AG08395 (cell line): ENCODE measurements at places on chromosomes 16 and 17.

GRCh38 chr17:301681-302299 is 50.8 kb downstream of the RPH3AL start:
- peak; percentile 48 for DNase-seq

GRCh38 chr17:62626719-62627218 is 701 bp upstream of the MRC2 start:
- peak; percentile 82 for DNase-seq

DNA sequence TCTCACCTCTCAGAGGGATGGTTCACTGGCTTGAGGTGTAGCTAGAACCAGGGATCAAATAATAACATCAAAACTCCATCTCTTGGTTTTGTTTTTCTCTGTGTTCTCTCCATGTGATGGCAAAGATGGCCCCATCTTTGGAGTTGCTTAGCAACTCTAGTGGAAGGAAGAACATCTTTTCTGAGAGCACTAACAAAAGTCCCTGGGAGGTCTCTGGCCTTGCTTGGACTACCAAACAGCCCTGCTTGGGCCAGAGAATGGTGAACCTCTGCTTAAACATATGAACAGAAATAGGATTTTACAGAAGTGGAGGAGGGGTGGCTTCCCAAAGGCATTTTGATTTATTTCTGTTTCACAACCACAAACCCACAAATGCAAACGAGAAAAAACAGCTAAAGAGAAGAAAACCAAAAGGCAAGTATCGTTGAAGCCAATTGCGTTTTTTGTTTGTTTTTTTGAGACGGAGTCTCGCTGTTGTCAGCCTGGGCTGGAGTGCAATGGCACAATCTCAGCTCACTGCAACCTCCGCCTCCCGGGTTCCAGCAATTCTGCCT is 13.2 kb downstream of the GABARAPL2 start:
- no peak for DNase-seq

GRCh38 chr16:15954814-15955151 is 5.4 kb downstream of the ABCC1 start:
- no peak for DNase-seq

GRCh38 chr17:20203018-20203417 is 193.9 kb downstream of the SPECC1 start:
- no peak for DNase-seq

DNA sequence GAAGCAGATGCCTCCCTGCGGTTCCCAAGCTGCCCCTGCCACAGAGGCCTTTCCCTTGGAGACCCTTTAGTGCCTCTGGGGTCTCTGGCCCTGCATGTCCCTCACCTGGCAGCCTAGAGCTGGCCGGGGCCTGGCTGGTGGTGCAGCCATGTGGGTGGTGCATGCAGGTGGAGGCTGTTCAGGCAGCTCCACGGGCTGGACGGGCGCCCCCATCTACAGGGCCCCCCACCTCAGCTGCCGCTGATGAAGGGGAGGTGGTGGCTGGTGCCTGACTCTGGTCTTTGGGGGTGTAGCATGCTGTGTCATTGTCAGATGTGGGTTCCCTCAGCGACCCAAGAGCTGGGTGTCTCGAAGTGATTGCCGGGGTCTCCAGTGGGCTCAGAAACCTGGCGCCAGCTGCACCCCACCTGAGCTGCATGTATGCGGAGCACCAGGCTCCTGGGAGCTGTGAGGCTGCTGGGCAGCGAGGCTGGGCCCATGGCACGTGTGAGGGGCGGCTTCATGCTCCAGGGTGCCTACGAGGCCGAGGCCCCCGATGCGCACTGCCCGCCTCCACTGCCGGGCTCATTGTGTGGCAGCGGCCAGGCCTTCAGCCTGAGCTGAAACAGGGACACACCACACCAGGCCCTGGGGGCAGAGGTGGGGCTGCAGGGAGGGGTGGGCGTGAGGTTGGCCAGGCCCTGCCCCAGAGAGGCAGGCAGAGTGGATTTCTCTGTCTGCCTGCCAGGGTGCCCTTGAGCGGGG is 57.0 kb downstream of the BAIAP2 start:
- no peak for DNase-seq

GRCh38 chr16:73057291-73058210 is 9.6 kb upstream of the ZFHX3 start:
- DNase-seq: peak; percentile 38

DNA sequence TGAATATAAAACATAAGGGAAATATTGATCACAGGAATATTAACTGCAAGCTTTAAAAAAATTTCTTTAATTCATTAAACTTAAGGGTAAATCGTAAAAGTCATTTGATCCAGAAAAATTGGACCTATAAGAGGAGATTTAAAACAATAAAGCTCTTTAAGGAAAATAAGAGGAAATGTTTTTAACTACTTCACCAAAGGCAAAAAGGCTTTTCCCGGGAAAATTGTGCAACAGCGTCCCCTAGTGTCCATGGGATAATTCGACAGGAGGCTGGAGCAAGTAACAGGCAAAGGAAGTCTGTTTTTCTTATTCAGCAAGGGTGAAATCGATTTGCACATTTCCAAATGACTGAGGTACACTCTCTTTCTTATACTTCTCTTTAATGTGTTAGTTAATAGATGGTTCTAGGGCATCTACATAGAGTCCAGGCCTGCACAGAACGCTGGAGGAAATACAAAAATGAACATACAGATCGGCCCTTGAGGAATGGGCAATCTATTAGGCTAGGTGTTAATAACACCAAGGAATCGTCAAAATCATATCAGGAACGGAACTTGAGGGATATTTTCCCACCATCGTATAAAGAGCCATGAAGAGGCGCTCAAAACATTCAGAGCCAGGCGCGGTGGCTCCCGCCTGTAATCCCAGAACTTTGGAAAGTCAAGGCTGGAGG is 61.4 kb downstream of the ZNF18 start:
- DNase-seq: peak; percentile 21

DNA sequence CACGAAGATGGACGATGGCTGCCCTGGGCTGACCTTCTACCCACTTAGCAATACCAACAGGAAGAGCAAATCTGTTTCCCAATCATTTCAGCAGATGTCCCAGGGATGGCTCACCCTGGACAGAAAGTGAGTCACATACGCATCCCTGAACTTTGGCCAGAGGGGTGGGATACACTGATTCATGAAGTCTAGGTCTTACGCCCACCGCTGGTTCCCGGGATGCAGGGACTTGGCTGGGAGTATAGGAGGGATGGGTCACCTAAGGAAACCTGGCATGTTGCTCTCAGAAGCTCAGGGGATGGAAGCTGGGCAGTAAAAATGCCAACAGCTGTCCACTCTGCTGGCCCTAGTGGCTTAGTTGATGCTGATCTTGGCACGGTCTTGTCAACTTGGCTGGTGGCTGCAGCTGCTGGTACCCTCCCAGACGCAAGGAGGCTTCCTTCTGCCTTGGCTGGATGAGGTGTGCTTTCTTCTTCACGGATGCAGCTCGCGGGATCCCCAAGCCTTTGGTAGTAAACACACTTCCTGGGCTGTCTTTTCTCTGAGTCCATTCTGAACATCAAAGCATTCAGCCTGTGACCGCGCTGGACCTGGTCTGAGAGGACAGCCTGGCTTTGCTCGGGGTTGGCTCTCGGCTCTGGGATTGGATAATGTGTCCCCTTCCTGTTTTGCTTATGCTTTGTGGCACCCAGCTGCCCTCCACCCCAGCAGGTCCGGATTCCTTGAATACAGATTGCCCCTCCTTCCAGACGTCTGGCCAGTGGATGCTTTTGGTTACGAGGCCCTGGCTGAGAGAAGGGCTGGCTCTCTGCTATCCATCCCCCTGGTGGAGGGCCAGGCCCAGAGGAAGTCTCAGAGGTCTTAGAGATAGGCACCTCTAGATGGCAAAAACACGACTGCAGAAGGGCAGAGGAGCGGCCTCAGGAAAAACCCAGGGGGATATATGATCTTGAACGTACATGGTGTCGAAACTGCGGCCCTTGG is 71.5 kb downstream of the RAP1GAP2 start:
- DNase-seq: peak; percentile 63

DNA sequence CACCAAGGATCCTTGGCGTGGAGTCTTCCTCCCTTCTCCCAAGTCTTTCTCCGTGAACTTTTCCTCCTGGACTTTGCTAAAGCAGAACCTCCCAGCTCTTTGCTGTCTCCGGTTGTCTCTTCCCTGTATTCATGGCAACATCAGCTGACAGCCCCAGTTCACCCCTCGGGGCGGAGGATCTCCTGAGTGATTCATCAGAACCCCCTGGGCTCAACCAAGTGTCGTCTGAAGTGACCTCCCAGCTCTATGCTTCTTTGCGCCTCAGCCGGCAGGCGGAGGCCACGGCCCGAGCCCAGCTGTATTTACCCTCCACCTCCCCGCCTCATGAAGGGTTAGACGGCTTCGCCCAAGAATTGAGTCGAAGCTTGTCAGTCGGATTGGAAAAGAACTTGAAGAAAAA is 943 bp downstream of the CNTROB start:
- DNase-seq: peak; percentile 73

- peak; percentile 56 for DNase-seq
These were observed 1.8 kb upstream of the PRSS53 start for GRCh38 chr16:31090540-31090939.
